RPMI7951 (cell line): ENCODE measurements at places on chromosomes 5 and 9. TPM values are rescaled to one million over a fixed set of nuclear protein-coding genes. Genes with fewer than 3 reads are reported as not detected.

GRCh38 chr9:5721279-5722087 lies 92.6 kb downstream of the RIC1 start:
- no peak for DNase-seq

Gene SPINK4
- not detected in 2 replicates for total RNA-seq

GRCh38 chr5:34849253-34849652 lies 10.3 kb downstream of the TTC23L start:
- DNase-seq = no peak

GRCh38 chr9:93243112-93243511 lies 59.2 kb downstream of the WNK2 start:
- no peak for DNase-seq

DNA sequence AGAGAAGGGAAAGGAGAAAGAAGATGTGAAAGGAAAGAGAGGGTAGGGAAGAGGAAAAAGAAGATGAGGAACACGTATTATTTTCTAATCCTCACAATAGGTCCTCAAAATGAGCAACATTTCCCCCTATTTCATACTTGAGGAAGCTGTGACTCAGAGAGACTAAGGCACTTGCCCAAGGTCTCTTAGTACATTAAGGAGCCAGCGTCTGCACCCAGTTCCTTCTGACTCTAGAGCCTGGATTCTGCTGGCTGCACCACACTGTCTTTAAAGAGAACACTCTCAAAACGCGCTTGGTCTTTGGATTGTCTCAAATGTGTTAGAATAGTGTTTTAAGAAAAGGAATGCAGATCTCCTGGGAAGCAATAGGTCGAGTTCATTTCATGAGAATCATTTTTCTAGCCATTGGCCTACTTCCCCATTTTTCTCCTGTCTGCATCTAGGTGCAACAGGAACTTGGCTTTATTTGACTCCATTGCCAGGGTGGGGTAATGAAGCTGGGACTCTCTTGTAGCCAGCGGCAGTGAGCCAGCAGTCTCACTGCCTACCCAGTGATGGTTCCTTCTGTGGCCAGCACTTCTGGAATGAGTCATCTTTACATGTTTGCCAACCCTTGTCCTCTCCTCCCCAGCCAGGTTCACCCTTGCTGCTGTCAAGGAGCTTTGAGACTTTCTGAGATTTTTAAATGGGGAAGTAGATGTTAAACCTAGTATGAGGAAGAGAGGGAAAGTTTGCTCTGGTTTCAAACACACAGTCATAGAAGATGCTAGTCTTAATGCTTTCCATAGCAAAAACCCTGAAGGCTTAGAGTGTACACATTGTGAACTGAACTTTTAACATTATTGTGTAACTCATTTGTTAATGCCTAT lies 82.7 kb downstream of the DOCK8 start:
- DNase-seq = no peak

DNA sequence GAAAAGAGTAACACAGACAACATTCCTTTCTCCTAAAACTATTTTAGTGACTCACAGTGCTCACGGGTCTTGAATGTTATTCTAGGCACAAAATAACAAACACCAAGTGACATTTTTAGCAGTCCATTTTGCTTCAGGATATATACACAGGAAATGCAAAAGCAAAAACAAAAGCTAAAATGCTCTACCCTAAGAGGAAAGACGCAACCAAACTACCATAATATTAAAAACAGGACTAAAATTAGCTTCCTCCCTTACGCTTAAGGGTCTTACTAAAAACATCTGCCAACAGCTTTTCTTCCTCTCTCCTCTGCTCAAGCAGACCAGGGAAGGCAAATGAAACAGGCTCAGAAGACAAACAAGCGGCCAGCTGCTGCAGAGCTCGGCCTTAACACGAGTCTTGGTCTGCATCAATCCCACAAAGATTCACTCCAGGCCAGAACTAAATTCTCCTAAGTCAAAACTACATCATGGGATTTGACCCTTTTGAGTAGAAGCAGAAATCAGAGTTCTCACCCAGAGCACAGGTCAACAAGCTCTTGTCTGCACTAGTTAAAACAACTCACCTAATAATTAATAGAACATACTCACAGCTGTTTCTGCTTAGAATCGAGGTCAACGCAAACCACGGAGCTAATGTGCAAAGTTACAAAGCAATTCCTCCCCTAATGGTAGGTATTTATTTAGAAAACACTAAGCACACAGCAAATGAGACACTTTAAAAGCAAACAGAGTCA lies 62.3 kb downstream of the RAPGEF1 start:
- DNase-seq = peak; percentile 72

- DNase-seq = no peak
These were observed 29.0 kb downstream of the COL15A1 start for GRCh38 chr9:98972716-98973115.

Gene ROPN1L
- 0.59 and 0.84 TPM in 2 replicates for total RNA-seq

Gene PCBD2
- 4.1 and 4.9 TPM in 2 replicates for total RNA-seq

- DNase-seq = no peak
These were observed 70.5 kb upstream of the BOD1 start for GRCh38 chr5:173686950-173687349.
